ENCODE measurements at places on chromosomes 3 and 15.

DNA sequence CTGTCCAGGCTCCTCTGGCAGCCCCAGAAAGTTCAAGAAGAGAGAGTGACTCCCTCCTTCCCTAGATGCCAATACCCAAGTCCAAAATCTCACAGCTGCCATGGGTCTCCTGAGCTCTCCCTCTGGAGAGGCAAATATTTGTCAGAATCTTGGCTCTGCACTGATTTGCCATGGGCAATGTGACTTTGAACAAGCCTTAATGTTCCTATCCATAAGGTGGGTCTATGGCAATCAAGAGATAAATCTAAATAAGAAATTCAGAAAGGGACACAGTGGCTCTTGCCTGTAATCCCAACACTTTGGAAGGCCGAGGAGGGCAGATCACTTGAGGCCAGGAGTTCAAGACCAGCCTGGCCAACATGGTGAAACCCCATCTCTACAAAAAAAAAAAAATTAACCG lies 12.4 kb upstream of the WNT7A start:
- no peak for DNase-seq

- no peak for DNase-seq
These were observed 20.5 kb upstream of the IQSEC1 start for GRCh38 chr3:13093687-13094086.

DNA sequence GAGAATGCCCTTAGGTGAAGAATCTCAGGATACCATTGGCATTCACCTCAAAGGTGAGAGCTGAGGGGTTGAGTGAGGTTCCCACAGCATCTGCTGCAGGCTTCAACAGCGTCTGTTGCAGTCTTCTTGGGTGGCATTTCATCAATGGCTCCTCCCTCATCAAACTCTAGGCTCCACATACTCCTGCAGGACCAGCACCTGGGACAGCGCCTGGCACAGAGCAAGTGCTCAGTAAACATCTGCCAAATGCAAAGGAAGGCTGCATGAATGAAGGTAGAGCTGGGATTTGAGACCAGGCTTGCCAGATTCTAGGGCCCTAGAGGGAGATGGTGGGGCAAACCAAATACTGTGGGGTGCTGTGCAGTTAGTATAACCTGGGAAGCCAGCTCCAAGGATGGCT lies 9.6 kb downstream of the TRH start:
- no peak for DNase-seq

DNA sequence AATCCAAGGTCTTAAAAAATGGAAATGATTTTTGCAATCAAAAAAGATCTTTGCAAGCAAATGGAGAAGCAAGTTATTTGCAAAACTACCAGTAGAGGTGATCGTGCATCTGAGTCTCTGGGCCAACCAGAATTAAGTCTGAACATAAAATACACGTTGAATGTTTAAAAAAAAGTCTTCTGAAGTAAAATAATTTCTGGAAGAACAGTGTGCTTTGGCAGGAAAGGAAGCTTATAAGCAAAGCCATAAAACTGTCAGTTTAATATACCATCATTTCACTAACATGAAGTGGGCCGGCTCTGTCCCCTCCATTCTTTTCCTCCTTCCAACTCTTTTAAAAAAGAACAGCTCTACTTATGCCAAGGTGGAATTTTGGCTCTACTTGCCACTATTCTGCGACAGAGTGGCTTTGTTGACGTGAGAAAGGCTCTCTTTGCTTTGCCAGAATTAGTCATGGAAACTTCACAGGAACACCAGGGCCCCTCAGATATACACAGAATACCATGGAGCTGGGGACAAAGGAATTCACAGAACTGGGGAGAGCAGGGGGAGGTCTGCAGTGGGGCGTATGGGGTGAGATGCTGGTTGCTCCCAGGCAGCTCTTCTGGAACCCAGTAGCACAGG lies 29.8 kb downstream of the FSTL1 start:
- no peak for DNase-seq

DNA sequence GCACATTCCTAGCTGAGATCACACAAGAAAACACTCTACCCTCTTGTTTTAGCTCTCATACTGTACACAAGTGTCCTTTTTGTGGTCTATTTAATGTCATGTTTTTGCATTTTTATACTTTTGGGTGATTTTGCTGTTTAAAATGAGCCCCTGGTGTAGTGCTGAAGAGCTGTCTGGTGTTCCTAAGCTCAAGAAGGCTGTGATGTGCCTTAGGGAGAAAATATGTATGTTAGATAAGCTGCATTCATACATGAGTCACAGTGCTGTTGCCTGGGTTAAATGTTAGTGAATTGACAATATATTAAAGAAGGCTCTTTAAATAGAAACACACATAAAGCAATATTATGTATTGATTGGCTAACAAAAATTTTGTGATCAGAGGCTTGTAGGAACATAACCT lies 387.4 kb upstream of the C2CD4B start:
- no peak for DNase-seq

DNA sequence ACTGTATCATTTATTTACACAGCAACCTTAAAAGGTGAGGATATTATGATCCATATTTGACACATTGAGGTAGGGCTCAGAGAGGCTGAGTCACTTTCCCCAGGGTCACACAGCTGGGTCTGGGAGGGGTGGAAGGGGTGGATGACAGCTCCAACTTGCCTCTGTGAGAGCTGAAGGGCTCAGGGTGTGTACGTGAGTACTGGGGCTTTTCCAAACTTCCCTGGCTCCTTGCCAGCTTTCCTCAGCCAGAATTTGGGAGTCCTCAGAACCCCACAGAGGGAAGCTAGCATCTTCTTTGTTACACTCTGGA lies 58.3 kb upstream of the SLC6A11 start:
- DNase-seq, result no peak

DNA sequence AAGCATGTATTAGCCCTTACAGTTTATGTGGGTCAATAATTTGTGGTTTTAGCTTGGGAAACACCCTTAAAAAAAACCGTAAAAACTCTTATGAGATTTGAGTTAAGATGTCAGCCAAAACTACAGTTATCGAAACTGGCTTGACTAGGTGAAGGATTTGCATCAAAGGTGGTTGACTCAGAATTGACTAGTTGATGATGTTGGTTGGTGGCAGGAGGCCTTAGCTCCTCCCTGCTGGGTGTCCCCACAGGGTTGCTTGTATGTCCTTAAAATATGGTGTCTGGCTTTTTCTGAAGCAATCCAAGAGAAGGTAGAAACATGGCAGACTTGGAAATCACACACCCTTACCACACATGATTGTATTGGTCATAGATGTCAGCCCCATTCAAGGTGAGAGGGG lies 305.1 kb downstream of the ROBO2 start:
- no peak for DNase-seq

GRCh38 chr3:99176169-99176964 lies 274.9 kb upstream of the DCBLD2 start:
- no peak for DNase-seq

DNA sequence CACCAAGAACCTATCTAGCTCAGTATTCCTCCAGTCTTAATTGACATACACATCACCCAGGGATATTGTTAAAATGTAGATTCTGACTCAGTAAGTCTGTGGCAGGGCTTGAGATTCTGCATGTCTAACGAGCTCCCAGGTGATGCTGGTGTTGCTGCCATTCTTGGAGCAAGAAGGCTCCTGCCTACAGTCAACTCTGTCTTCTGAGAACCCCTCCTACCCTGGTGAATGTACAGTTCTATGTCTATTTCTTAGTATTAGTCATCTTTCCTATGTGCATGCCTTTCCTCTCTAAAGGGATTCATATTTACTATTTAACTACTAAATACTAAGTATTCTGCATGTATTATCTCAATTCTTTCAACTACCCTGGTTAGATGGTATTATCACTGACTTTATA lies 268.7 kb downstream of the EDEM1 start:
- no peak for DNase-seq

DNA sequence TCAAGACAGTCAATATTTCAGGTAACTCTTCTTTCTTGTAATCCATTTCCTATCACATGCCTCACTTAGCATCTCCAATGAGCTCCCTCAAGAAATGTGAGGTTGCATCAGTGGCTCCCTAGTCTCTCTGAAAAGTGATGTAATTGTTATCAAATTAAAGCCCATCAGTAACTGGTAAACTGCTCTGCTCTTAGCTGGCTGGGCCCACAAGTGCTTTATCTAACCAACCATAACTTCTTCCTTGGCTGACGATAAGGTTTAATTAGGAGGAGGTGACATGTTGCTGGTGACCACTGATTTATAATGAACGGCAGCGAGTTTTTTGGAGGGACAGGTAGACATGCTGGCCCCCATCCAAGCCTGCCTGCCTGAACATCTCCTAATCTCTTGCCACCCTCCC lies 79.6 kb downstream of the RTP4 start:
- no peak for DNase-seq

GRCh38 chr15:53534105-53534839 lies 225.2 kb downstream of the WDR72 start:
- no peak for DNase-seq

- no peak for DNase-seq
These were observed 91.7 kb downstream of the NR1I2 start for GRCh38 chr3:119873646-119874045.

GRCh38 chr15:82677720-82678323 lies 30.7 kb upstream of the CPEB1 start:
- DNase-seq, result no peak

DNA sequence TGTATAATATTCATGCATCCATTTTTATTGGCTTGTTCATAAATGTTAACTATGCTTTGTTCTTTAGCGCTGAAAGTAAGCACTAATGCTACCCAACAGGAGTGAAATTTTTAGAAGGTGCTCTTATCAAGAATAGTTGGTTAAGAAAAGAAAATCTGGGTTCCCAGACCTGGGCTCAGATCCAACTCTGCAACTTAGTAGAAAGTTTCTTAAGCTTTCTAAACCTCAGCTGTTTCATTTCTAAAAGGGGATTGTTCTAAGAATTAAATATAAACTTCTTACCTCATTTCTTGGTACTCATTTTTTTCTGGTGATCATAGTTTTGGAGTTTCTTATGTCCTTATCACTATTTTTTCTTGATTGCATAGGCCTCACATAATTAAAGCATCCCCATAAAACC lies 12.1 kb downstream of the ARPP21 start:
- no peak for DNase-seq

DNA sequence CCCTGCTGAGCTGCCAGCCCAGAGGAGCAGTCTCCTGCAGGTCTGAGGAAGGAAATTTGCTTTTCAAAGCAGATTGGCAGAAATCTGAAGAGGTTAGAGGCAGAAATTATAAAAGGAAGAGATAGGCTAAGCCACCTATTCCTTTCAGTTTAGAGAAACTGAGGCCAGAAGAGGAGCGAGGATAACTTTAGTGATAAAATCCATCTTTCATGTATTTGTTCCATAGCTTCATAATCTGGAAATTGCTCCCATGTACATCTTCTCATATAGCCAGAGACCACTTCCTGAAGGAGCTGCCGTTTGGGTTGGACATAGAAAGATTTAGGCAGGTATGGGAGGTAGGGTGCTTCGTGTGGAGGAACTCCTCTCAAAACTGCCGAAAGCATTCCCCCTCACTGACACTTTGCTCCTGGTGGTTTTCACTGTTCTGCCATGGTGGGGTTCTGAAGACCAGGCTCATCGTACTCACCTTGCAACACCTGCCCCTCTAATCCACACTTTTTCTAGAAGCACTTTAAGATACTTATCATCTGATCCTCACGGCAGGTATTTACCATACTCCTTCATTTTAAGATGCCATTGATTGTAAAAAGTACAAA lies 670 bp upstream of the ACAP2 start:
- no peak for DNase-seq

DNA sequence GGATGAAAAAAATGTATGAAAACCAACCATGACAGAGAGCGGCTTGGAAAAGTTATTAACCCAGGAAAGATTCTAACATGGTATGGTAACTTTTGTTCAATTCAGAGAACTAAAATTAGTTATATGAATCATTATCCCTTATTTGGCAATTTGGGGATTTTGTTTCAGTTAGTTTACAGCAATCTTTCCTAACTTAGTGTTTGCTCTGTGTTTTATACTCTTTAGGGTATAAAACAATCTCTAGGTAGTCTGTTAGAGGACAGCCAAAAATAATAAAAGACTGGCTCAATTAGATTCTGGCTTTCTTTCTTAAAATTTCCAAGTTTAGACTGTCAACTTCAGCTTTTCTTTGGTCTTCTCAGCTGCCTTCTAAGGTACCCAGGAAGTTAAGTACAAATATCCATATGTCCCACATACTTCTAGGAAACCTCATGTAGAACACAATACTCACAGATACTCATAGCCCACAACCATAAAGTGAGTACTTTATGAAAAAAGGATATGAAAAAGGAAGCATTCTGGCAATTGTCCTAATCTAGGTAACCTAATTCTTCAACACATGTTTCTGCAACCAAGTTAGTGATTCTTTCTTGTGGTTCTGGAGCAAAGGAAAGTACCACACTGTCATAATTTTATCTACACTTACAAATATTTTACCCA lies 849.3 kb downstream of the ROBO1 start:
- no peak for DNase-seq

DNA sequence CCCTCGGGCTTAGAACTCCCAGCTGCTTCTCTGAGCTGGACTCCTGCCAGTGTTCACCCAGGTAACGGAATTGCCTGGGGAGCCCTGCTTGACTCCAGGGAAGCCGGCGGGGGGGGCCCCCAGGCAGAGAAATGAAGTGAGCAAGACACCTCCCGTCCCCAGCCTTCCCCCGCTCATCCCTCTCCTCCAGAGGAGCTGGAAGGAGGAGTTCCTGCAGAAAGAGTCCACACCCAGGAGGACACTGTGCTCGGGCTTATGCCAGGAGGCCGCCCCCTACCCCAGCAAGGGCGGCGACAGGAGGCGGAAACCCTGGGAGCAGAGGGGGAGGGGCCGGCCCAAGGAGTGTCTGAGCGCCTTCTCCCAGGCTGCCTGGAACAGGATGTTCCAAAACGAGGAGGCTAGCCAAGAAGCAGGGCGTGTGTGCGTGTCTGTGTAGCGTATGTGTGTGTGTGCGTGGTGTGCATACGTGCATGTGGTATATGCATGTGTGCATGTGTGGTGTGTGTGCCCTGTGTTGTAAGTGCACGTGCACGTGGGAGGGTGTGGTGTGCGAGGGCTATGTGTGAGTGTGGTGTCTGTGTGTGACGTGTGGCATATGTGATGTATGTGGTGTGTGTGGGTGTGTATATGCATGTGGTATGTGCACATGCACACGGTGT lies 511.3 kb downstream of the SHQ1 start:
- DNase-seq, result no peak

DNA sequence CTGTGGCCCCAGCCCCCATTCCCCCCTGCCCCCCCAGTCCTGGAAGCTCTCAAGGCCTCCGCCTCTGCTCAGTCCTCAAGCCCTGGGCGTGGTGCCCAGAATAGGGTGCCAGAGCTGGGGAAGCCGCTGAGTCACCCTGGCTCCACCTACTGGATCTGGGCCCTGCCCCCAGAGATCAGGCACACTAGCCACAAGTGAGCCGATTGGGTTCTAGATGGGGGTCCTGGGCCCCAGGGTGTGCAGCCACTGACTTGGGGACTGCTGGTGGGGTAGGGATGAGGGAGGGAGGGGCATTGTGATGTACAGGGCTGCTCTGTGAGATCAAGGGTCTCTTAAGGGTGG lies 5.7 kb downstream of the EIF4G1 start:
- DNase-seq, result no peak

- no peak for DNase-seq
These were observed 27.4 kb downstream of the MIX23 start for GRCh38 chr3:122355612-122356011.

Data from activated T-helper 2 cell treated with anti-CD3 and anti-CD28 coated beads, Interferon-gamma antibody, Interleukin-2, Interleukin-4, amounts not matched to agents 10 μg/mL and 5 μg/mL and 100 μg/mL, durations not matched to agents 14 hours and 24 hours and 36 hours (primary cell).